ENCODE measurements at places on chromosomes 3 and 15. TPM values are rescaled to one million over a fixed set of nuclear protein-coding genes. Genes with fewer than 3 reads are reported as not detected.

TM4SF4 gene
- total RNA-seq, result not detected

GABRR3 gene
- total RNA-seq, result not detected

LYZL4 gene
- not detected for total RNA-seq

KCNAB1 gene
- total RNA-seq, result not detected

ATP8B4 gene
- 0.73 TPM for total RNA-seq

DNA sequence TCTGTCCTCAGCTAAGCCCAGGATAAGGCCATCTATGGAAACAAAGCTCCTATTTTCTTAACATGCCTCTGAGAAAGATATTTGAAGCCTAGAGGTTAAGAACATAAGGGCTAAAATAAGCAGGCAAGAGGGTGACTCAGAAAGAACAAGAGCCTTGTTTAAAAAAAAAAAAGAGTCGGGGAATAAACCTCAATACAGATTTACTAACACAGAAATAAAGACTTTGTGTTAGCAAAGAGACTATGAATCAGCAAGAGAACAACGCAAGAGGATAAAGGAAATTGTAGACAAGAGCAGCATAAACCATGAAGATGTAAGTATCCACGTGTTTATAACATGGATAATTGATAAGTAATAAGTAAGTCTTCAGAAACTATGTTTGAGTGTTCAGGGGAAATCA is 36.0 kb downstream of the RAB27A start:
- H3K4me1 ChIP-seq, result peaks cover 48% of the 10 kb centered on the region
- no peaks in the 10 kb centered on the region for H3K36me3 ChIP-seq
- H3K4me3 ChIP-seq, result no peak overlapping the region
- no peaks in the 10 kb centered on the region for H3K27me3 ChIP-seq

DNA sequence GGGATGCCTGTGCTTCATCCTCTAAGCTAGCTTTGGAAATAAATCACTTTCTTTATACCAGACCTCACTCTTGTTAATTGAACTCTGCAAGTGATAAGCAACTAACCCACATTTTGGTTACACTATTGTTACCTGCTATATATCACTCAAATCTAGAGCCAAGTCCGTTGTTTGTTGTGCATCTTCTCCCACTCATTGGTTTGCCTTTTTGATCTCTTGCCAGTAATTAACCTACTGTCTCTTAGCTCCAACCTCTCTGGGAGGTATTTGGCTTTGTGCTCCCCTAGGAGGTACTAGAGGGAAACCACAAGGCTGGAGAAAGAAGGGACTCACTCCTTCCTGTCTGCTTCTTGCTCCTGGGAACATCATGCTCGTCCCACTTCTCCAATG is 12.8 kb upstream of the CRBN start:
- no peak overlapping the region for H3K27ac ChIP-seq
- DNase-seq, result no peak
- no peak overlapping the region for H3K4me3 ChIP-seq

DNA sequence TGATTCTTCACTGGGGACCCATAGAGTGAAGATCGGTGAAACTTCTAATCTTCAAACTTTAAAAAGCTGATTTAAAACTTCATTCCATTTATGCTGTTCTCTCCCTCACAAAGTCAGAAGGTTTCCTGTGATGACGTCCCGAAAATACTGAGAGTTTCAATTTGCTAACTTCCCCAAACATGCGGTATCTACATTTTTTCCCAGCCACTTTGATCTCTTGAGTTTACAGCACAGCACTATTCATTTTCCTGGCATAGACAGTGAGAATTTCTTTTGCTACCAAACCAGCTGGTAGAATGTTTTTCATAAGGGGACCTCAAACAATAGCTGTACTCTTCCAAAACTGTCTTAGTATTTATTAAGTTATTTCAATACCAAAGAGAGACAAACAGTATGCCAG is 156.8 kb downstream of the LSAMP start:
- no peaks in the 10 kb centered on the region for H3K4me1 ChIP-seq
- no peak for DNase-seq
- no peaks in the 10 kb centered on the region for H3K36me3 ChIP-seq

DNA sequence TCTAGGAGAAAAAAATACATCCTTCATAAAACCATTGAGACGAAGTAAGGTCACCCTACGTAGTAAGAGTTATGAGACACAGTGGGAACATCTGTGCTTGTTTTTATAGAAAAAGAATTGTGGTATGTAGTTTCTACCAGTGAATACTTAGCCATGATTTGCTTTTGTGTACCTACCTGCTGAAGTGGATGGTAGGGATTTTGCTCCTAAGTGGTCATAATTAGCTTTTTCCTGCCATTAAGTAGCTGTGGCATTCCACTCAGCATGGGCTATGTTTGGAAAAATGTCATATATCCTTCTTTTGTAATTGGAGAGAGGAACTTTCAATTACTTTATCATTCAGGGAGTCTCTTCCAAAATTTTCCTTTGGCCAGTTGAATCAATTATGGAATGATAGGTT is 63.7 kb downstream of the CHD2 start:
- H3K4me1 ChIP-seq, result no peaks in the 10 kb centered on the region
- H3K36me3 ChIP-seq, result peaks cover 17% of the 10 kb centered on the region
- no peak overlapping the region for H3K4me3 ChIP-seq
- no peak for DNase-seq
- no peak overlapping the region for H3K27ac ChIP-seq

- DNase-seq, result no peak
- peaks cover 24% of the 10 kb centered on the region for H3K36me3 ChIP-seq
- H3K4me3 ChIP-seq, result no peak overlapping the region
Observed at GRCh38 chr3:128343287-128344051, 123.2 kb downstream of the DNAJB8 start.

DNA sequence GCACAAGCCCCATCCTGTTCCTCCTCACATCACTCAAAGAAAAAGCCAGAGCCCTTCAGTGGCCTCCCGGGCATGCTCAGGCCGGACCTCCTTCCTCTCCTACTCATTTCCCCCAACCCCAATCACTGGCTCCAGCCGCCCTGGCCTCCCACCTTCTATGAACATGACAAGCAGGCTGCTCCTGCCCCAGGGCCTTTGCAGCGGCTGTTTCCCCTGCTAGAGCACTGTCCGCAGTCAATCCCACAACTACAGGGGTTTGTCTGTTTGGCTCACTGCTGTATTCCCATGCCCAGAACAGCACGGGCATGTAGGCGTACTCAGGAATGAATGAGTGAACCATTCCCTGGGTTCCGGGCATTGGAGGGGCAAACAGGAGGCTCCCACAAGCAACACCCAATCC is 139.8 kb upstream of the PRR20G start:
- no peak for DNase-seq
- peaks cover 8% of the 10 kb centered on the region for H3K27me3 ChIP-seq
- H3K4me1 ChIP-seq, result no peaks in the 10 kb centered on the region
- no peaks in the 10 kb centered on the region for H3K36me3 ChIP-seq

DNA sequence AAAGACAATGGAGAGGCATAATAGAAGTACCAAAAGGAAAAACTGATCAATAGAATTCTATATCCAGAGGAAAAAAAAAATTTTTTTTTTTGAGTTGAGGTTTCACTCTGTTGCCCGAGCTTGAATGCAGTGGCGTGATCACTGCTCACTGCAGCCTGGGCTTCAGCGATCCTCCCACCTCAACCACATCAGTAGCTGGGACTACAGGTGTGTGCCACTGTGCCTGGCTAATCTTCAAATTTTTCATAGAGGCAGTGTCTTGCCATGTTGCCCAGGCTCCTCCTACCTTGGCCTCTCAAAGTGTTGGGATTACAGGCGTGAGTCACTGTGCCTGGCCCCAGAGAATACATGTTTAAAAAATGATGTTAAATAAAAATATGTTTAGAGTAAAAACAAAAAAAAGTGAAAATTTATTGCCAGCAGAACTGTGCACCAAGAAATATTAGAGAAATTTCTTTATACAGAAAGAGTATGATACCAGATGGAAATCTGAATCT is 154.3 kb upstream of the ZBTB20 start:
- no peak overlapping the region for H3K27ac ChIP-seq
- H3K4me3 ChIP-seq, result no peak overlapping the region
- H3K4me1 ChIP-seq, result no peaks in the 10 kb centered on the region
- H3K27me3 ChIP-seq, result no peaks in the 10 kb centered on the region
- DNase-seq, result no peak
- no peaks in the 10 kb centered on the region for H3K36me3 ChIP-seq

GRCh38 chr15:98124581-98124980 is 164.1 kb downstream of the ARRDC4 start:
- H3K4me3 ChIP-seq, result no peak overlapping the region
- no peaks in the 10 kb centered on the region for H3K27me3 ChIP-seq
- DNase-seq, result no peak
- no peak overlapping the region for H3K27ac ChIP-seq
- no peaks in the 10 kb centered on the region for H3K36me3 ChIP-seq

DNA sequence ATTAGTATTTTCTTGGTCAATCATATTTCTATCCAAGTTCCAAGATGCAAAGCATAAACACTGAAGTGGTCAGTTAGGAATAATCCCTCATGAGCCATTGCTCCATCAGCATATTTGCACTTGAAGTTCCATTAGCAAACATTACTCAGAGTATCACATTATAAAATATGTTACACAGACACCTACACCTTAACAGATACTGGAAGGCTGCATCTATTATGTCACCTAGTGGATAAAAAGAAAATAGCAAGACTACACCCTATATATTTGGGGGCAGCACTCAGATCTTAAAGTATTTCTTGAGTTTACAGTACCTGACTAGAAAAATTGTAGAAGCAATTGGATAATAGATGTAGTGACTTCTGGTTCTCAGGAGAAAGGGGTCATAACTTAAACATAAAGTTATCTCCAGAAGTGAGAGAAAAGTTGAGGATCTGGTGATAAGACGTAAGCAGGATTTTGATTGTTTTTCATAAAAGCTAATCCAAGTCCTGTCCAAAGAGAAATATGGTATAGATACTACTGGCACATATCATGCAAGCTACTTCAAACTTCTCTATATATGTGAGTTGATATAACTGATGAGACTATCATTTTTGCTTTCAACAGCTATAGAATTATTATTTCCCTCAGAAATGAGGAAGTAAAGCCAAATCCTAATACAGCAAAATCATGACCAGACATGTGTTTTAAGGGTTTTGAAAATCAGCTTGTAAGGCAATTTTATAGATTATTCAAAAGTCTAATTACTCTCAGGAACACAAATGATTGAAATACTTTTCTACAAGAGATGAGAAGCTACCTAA is 422.2 kb downstream of the GBE1 start:
- H3K27me3 ChIP-seq, result no peaks in the 10 kb centered on the region
- H3K27ac ChIP-seq, result no peak overlapping the region
- no peak overlapping the region for H3K4me3 ChIP-seq
- H3K4me1 ChIP-seq, result no peaks in the 10 kb centered on the region
- H3K36me3 ChIP-seq, result no peaks in the 10 kb centered on the region

DNA sequence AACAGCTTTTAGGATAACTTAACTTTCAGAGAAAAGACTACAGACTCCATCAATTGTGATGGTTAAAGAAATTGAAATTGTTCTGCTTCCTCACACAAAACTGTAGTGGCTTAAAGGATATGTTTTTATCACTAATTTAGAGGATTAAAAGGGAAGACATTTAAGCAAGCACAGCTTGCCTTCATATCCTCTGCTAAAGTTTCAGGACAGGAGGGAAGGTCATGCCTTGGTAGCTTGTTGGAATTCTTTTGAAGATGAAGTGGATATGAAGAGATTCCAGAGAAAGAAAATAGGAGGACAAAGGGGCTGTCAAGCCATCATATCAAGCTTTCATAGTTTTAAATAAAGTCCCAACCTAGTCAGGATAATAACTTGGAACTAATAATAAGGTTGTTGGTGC is 33.1 kb downstream of the CCDC80 start:
- no peak overlapping the region for H3K4me3 ChIP-seq
- no peaks in the 10 kb centered on the region for H3K4me1 ChIP-seq
- no peaks in the 10 kb centered on the region for H3K36me3 ChIP-seq

GRCh38 chr3:40754994-40755393 is 230.2 kb downstream of the ZNF621 start:
- H3K27me3 ChIP-seq, result no peaks in the 10 kb centered on the region
- DNase-seq, result no peak

DNA sequence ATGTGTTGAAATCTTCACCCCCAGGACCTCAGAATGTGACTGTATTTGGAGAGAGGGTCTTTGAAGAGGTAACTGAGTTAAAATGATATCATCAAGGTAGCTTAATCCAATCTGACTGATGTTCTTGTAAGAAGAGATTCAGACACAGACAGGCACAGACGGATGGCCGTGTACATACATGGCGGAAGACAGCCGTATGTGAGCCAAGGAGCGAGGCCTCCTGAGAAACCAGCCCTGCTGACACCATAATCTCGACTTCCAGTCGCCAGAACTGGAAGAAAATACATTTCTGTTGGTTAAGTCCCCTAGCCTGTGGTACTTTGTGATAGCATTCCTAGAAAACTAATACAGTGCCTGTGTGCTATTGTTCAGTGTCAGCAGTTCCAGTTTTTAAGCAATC is 73.6 kb downstream of the APBA2 start:
- H3K27ac ChIP-seq, result no peak overlapping the region
- no peaks in the 10 kb centered on the region for H3K36me3 ChIP-seq
- no peak overlapping the region for H3K4me3 ChIP-seq

DNA sequence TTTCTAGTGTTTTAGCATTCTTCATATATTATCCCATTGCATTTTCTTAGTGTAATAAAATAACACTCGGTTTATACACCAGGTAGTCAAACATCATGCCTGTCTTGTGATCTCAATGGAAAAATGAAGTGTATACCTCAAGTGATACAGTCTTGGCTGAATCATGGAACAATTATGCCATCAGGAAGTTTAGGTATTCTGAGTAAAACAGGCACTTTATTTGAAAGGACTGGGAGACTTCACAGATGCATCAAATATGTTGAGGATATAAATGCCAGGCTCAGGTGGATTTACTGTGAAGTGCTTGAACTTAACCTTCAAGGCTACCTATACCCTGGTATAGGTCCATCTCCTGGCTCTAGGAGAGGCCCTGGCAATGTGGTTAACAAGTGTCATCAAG is 8.5 kb downstream of the TGFBR2 start:
- peaks cover 98% of the 10 kb centered on the region for H3K4me1 ChIP-seq
- H3K27ac ChIP-seq, result no peak overlapping the region
- no peaks in the 10 kb centered on the region for H3K27me3 ChIP-seq
